GM13977 (cell line): ENCODE measurements at places on chromosomes 3 and 15.

- no peak for DNase-seq
Measured at GRCh38 chr15:44082558-44083157, 112.4 kb downstream of the FRMD5 start.

DNA sequence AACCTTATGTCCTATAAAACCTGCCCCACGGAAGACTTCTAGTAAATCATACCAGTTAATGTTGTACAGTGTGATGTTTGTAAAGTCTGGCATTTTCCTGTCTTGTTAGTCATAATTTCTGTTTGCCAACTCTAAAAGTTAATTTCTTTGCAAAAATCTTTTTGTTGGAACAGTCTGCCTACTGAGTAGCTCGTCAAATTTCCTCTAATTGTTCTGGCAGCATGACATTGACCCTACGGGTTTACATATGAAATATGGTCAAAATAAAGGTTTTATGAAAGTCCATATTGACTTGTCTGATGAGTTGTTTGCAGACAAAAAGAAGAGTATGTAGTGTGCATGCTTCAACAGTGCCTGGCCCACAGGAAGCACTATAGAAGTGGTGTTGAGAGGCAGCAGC, 79.8 kb upstream of the SOX2 start:
- DNase-seq, result no peak

DNA sequence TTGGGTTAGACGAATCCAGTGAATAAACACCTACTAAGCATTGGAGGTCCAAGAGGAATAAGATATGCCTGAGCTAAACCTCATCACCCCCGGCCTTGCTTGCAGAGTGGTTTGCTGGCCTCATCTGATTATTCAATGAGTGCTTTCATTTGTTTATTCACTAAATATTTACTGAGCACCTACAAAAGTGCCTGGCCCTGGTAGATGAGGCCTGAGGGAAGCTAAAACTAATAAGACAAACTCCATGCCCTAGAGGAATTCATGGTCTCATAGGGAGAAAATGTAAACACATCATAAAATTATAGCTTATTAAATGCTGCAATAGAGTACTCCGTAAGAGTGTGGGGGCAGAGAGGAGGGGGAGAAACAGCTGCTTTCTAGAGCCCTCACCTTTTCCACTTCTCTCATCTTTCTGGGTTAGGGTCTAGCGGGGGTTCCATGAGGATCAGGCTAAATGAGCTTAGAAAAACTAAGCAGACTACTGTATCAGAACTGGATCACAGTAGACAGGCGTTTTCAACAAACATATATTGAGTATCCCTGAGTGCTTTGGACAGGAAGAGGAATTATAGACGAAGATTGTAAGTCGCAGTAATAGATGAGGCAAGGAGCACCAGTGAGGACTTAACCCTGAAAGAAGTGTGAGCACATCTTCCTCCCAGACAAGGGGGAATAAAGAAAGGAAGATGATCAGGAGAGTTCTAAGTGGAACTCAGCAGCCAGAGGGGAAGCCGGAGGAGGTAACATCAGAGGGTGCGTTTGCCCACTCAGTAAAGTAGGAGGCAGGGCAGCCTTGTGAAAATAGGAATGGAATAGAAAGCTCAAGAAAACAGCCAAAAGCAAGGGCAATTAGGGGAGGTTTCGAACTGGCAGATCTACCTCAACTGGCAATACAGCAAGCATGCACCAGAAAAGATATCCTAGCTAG, 31.5 kb upstream of the LAMP3 start:
- DNase-seq, result no peak

- no peak for DNase-seq
Measured at GRCh38 chr3:115710799-115711198, 87.5 kb downstream of the GAP43 start.

GRCh38 chr3:125207949-125208568, 4.5 kb downstream of the SLC12A8 start:
- no peak for DNase-seq

- DNase-seq, result no peak
Measured at GRCh38 chr3:166510382-166510781, 673.2 kb upstream of the BCHE start.

DNA sequence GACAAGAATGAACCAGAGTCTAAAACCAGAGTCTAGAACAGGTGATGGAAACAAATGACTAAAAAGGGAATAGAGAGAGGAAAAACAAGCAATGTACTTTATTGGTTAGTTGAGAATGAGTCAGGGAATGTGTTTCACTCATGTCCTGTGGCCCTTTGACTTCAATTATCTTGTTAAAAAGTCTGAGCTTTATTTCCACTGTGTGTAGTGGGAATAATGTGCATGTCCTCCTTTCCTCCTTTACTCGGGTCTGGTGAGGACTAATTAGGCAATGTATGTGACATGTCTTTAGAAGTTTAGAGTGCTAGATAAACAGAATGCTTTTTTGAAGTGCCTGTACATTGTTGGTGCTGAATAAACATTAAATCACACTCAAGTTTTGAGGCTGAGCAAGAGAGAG, 21.3 kb downstream of the LSAMP start:
- DNase-seq, result no peak

DNA sequence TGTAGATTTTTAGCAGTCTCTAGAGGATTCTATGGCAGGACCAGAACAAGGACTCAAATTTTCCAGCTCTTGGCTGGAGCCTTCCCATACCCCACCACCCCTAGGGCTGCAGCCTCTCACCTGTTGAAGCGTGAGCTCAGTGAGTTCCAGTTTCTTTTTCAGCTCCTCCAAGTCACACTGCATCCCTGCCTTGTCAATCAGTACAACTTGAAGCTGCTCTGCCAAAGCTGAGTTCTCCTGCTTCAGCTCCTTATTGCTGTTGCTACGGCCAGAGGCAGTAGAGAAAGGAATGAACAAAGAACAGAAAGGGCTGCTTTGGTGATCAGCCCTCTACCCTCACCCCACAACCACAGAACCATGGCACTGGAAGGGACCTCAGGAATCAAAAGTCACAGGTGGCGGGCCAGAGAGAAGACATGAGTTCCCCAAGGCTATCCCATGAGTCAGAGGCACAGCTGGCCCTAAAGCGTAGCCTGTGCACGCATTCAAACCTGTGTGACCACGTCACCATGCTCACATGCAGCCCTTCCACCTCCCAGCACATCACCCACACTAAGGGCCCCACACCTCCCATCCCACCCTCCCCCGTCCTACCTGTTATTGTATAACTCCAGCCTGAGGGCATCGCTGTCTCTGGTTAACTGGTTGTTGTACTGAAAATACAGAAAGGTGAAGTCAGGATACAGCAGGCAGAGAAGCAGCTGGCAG, 83.3 kb upstream of the C2CD4B start:
- DNase-seq, result no peak

- no peak for DNase-seq
Measured at GRCh38 chr3:164233951-164234350, 844.3 kb downstream of the SI start.

GRCh38 chr3:13525827-13526625, 22.9 kb upstream of the FBLN2 start:
- DNase-seq, result no peak

DNA sequence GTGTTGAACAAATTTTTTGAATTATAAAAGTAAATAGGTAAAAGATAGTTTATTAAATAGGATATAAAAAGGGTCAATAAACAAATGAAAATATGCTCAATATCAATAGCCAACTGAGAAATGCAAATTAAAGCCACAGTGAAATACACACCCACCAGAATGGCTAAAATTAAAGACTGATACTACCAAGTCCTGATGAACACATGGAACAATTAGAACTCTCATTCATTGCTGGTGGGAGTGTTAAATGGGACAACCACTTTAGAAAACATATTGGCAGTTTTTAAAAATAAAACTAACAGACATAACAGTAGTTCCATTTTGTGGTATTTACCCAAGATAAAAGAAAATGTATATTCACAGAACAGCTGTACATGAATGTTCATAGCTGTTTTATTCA, 41.2 kb downstream of the CCDC32 start:
- no peak for DNase-seq

DNA sequence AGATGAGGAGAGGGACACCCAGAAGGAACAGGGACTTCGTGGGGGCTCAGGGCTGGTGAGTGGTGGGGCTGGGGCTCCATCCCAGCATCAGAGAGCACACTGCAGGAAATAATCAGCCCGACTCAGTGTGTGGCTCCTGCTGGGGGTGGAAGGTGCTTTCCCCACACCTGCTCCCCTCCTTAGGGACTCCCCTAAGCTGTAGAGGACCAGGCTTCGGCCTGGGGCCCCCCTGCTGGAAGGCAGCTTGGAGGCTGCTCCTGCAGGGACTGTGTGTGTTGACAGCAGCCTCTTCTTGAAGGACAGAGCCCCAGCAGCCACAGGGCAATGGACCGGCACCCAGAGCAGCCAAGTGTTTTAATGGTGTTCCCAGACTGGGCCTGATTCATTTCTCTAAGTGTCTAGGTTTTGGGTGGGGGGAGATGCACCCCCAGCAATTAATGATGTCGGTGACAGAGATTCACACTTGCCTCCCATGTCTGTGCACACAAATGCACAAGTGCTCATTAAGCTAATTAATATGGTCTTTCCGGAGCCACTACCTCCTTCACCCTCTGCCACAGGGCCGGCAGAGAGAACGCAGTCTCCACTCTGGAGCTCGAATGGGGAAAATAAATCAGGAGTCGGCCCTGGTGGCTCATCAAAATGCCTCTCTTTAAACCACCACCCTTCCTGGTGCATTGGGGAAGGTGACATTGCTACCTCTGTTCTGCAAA, 16.9 kb upstream of the FGD5 start:
- peak; percentile 58 for DNase-seq

- no peak for DNase-seq
Measured at GRCh38 chr3:130679218-130679617, 67.4 kb downstream of the PIK3R4 start.

GRCh38 chr3:52299879-52300611, 12.4 kb downstream of the GLYCTK start:
- DNase-seq, result no peak

DNA sequence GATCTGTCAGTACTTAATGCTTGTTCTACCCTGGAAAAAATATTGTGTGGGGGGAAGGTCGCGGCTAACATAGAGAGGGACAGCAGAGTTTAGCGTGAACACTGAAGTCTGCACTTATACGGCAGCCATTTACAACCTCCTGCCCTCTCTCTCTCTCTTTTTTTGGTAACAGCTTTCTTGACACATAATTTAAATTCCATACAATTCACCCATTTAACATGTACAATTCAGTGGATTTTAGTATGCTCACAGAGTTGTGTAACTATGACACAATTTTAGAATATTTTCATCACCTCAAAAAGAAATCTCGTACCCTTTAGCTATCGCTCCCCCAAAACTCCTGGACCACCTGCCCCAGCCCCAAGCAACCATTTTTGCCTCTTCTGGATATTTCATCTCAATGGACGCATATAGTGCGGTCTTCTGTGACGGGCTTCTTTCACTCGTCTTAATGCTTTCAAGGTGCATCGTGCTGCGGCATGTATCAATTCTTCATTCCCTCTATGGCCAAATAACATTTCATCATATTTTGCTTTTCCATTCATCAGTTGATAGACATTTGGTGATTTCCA, 141.8 kb downstream of the XXYLT1 start:
- no peak for DNase-seq

DNA sequence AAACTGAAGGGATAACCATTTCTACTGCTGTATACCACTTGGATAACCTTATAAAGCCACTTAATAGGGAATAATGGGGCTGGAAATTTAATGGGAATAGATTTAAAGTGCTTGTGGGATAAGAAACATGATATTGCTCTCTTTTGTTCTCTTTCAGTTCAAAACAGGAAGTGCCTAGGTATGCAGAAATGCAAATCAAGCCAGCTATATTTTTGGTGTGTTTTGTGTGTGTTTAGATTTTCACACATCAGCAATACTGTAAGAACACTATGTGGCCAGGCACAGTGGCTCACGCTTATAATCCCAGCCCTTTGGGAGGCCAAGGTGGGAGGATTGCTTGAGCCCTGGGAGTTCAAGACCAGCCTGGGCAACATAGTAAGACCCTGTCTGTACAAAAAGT, 442.3 kb upstream of the TPRG1 start:
- DNase-seq, result no peak

DNA sequence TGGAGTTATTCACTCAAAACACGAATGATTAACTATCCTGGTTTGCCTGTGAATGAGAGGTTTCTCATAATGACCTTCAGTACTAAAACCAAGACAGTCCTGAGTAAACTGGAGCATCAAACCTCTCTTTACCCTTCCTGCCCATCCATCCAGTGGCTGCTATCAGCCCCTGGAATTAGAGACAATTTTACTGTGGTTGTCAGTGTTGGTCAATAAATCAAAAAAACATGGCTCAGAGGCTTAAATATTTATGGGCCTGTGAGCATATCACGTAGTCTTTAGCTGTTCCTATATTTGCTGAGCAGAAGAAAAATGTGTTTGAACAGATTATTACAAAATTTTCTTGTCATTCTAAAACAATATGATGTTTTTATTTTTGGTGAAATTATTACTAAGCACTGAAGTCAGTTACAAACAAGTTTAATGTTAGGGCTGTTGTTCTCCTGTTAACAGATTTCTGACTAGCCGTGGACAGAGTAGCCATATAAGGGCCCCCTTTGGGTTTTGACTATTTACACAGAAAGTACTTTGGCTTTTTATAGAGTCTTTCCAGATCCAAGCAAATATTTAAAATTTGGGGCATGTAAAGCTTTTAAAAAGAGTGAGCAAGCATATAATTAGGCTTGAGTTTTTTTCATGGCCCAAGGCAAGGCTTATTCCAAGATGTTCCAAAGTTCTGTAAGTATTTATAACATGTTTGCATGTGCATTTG, 580.9 kb downstream of the DIPK2A start:
- no peak for DNase-seq

- DNase-seq, result no peak
Measured at GRCh38 chr3:106819440-106819839, 557.8 kb upstream of the CCDC54 start.

- DNase-seq, result no peak
Measured at GRCh38 chr3:127728417-127729015, 55.8 kb downstream of the ABTB1 start.

GRCh38 chr3:171192176-171192854, 165.8 kb upstream of the SLC2A2 start:
- DNase-seq, result no peak

GRCh38 chr3:129100274-129100673, 21.3 kb downstream of the RAB43 start:
- DNase-seq, result no peak

GRCh38 chr15:80440024-80440423, 35.8 kb downstream of the ARNT2 start:
- no peak for DNase-seq

DNA sequence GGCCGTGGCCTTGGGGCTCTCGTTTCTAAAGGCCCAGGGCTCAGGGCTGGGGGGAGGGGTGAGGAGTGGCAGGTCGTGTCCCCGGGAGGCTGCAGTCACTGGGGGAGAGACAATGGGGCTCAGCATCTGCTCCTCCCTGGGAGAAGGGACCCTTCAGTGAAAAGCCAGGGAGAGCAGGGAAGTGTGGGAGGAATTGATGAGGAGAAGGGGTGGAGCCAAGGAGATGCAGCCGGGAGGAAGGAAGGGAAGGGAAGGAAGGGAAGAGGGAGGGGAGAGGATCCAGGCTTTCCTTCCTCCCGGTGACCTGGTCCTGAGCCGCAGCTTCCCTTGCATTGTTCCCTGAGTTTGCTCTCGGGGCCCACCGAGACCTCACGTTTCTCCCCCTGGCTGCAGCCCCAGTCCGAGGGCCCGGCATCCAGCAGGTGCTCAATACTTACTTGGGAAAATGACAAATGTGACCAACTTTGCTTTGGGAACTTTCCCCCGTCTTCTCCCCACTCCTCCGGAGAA, 1.4 kb upstream of the ZNF710 start:
- DNase-seq, result no peak

GRCh38 chr3:51947215-51947900, 5.2 kb downstream of the PARP3 start:
- DNase-seq, result no peak
